ENCODE measurements at places on chromosomes 11 and 22.

- DNase-seq, result no peak
These were observed 706.8 kb downstream of the KCNA4 start for GRCh38 chr11:29309992-29310391.

- no peak for DNase-seq
These were observed 119.9 kb downstream of the MIAT start for GRCh38 chr22:26777156-26777801.

- no peak for DNase-seq
These were observed 8.2 kb upstream of the IGF2 start for GRCh38 chr11:2147391-2147790.

DNA sequence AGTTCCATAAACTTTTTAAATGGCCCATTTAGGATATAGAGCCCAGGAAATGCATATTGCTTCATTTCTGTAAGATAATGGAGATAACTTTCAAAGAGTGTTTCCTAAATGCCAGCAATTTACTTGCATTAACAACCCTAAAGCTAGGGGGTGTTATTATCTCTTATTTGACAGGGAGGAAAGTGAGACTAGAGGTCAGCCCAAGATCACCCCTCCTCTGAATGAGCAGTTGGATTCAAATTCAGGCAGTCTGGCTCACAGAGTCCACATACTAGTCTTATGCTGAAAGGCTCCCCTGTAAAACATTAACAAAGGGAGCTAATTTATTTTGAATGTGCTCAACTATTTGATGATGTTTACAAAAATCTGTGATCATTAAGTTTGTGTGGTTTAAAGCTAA is 49.9 kb upstream of the TRIM77 start:
- no peak for DNase-seq

DNA sequence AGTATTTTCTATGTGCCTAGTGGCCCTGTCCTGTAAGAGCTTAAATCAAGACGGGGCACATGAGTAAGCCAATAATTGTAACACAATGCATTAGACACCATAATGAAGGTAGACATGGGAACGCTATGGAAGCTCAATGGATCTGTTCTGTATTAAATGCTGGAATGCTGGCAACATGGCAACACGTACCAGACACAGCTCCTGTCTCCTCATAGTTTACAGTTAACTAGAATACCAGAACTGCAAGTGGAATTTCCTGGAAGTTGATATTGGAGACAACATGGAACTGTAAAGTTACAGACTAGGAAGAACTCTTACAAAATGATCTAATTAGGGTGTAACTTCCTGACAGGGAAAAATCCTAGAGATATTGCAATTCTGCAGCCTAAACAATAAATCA is 12.4 kb downstream of the P4HA3 start:
- DNase-seq, result no peak

Measured in NCI-H748 treated with DMSO at 0.1 percent for 48 hours (cell line).